ENCODE measurements at places on chromosomes 16 and 17. TPM values are rescaled to one million over a fixed set of nuclear protein-coding genes. Genes with fewer than 3 reads are reported as not detected.
A peak's percentile ranks its signal among the peaks of the same experiment; 100 is the strongest.

TBX21 gene
- total RNA-seq = 12.2 TPM

DNAAF8 gene
- not detected for total RNA-seq

KRTAP4-6 gene
- total RNA-seq = not detected

- H3K27me3 ChIP-seq = no peaks in the 10 kb centered on the region
- no peak overlapping the region for H3K27ac ChIP-seq
- peaks cover 100% of the 10 kb centered on the region for H3K36me3 ChIP-seq
- H3K4me3 ChIP-seq = no peak overlapping the region
- no peaks in the 10 kb centered on the region for H3K4me1 ChIP-seq
Observed at GRCh38 chr17:5352681-5353289, 66.7 kb downstream of the NUP88 start.

DNA sequence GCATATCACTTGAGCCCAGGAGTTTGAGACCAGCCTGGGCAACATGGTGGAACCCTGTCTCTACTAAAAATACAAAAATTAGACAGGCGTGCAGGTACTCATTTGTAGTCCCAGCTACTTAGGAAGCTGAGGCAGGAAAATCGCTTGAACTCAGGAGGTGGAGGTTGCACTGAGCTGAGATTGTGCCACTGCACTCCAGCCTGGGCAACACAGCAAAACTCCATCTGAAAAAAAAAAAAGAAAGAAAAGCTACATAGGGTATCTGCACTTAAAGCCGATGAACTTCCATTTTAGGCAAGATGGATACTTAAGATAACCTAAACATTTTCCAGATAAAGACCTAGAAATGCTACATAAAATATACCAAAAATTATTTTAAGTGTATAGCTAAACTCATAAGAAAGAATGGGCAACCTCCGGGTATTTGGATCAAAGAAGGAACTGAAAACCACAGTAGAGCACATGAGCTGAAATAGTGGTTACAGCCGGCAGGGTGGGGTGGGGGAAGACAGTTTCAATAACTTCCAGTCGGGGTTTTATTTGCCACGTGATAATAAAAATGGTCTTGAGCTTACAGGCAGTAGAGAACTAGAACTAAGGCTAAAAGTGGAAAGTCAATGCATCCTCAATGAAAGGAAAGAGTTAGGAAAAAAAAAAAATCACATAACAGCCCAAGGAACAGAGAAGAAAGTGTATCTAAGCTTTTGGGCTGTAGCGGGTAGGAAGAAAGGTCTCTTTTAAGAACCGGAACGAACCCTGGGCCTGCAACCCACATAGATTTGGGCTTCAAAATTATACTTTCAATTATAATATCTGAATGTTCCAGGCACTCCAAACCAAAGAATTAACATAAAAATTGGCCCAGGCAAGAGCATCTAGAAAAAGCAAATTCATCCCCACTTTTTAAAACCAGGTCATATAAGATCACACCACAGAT, 53.1 kb downstream of the CFDP1 start:
- no peaks in the 10 kb centered on the region for H3K27me3 ChIP-seq
- H3K4me3 ChIP-seq = no peak overlapping the region
- H3K36me3 ChIP-seq = peaks cover 28% of the 10 kb centered on the region
- H3K27ac ChIP-seq = no peak overlapping the region

GRCh38 chr17:40349895-40350688, 14.4 kb downstream of the GJD3 start:
- H3K4me1 ChIP-seq = peaks cover 54% of the 10 kb centered on the region
- no peak overlapping the region for H3K4me3 ChIP-seq
- DNase-seq = peak; percentile 72
- no peak overlapping the region for H3K27ac ChIP-seq

- no peaks in the 10 kb centered on the region for H3K27me3 ChIP-seq
Observed at GRCh38 chr16:75236736-75237397, 14.6 kb downstream of the BCAR1 start.

DNA sequence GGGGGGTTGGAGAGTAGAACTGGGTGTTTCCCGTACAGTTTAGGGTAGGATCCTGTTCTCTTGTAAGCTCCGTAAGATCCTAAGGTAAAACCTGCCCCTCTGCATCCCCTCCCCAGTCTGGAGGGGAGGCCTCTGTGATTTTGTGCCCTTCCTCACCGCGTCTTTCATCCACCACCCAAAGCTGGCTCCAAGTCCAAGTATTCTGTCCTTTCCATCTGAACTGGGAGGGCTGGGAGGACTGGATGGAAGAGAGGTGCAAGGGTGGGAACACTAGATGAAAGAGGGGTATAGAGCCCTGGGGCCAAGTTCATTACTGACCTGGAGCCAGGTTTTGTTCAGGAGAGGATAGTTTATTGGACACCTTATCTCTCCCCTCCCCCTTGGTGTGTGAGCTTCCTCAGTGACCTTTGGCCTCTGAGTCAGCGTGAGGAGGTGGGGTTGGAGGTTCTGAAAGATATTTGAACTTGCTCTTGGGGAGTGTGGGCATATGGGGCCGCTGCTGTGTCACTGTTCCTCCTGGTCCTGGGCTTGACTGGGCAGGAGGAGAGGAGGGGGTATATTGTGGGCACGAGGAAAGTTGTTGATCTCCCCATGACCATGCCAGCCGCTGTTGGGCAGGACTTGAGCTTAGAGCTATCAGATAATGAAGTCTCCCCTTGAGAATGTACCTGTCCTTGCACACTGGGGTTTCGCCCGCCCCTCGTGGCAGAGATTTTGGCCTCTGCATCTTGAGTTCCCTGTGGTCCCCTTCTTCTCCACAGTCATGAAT, 1.6 kb downstream of the LASP1 start:
- H3K36me3 ChIP-seq = no peaks in the 10 kb centered on the region
- H3K4me3 ChIP-seq = peak overlapping the region; percentile 50
- H3K27me3 ChIP-seq = no peaks in the 10 kb centered on the region
- H3K27ac ChIP-seq = peak overlapping the region; percentile 99
- DNase-seq = peak; percentile 89

DNA sequence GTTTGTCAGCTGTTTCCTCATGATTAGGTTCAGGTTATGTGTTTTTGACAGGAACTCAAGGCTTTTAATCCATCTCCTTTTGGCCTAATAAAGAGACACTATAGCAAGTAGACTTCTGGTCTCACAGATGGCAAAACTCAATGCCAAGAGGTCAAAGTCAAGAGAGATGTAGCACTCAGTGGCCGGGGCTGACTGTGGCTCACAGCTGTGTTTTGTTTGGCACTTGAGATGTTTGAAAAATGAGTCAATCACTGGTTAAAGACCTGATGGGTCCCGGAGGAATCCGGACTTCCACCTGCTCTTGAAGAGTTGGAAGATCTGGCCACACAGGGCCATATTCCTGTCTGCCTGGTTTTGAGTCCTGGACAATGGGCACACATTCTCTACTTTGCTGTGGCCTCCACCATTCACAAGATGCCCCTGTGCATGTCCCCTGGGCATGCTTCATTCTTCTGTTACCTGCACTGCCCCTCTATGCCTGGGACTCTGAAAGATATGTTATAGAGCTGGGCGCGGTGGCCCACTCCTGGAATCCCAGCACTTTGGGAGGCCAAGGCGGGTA, 210.3 kb downstream of the SNX29 start:
- peaks cover 6% of the 10 kb centered on the region for H3K36me3 ChIP-seq
- no peak overlapping the region for H3K4me3 ChIP-seq
- no peaks in the 10 kb centered on the region for H3K27me3 ChIP-seq

- H3K4me3 ChIP-seq = peak overlapping the region; percentile 57
- DNase-seq = no peak
- no peak overlapping the region for H3K27ac ChIP-seq
- peaks cover 84% of the 10 kb centered on the region for H3K4me1 ChIP-seq
- peaks cover 41% of the 10 kb centered on the region for H3K27me3 ChIP-seq
- no peaks in the 10 kb centered on the region for H3K36me3 ChIP-seq
Observed at GRCh38 chr17:36934144-36934691, 3.1 kb upstream of the LHX1 start.

- no peaks in the 10 kb centered on the region for H3K4me1 ChIP-seq
- no peak overlapping the region for H3K27ac ChIP-seq
- DNase-seq = no peak
- no peaks in the 10 kb centered on the region for H3K27me3 ChIP-seq
Observed at GRCh38 chr17:71413935-71414334, 706.9 kb upstream of the SOX9 start.

DNA sequence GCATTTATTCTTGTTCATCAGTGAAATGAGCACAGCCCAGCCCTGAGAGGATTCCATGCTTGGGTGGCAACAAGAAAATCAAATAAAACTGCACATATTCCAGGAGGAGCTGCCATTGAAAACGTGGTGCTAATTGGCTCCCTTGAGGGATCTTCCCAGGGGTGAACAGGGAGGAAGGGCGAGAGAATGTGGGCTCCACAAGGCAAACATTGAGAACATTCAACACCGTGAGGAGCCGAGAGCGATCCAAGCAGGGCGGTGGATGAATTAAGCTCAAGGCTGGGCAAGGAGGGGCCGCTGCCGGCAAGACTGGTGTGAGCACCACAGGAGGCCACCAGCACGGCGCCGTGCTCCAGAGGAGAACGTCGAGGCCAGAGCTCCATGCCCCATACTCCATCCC, 166.9 kb downstream of the C16orf95 start:
- H3K36me3 ChIP-seq = no peaks in the 10 kb centered on the region
- no peaks in the 10 kb centered on the region for H3K4me1 ChIP-seq
- no peak overlapping the region for H3K4me3 ChIP-seq
- no peaks in the 10 kb centered on the region for H3K27me3 ChIP-seq
- no peak for DNase-seq

DNA sequence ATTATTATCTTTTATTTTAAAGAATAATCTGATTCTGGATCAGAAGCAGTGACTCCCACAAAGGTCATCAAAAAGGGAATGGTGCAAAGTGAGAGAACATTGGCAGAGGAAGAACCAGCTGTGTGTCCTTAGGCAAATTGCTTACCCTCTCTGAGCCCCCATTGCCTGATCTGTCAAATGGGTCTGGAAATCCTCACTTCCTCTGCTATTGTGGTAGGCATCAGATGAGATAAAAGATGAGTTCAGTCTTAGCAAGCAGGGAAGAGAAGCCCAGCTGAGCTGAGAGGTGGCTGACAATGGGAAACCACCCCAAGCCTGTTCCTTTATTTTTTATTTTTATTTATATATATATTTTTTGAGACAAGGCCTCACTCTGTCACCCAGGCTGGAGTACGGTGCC, 24.2 kb upstream of the PLCG2 start:
- no peak overlapping the region for H3K4me3 ChIP-seq
- no peak overlapping the region for H3K27ac ChIP-seq
- no peak for DNase-seq

DNA sequence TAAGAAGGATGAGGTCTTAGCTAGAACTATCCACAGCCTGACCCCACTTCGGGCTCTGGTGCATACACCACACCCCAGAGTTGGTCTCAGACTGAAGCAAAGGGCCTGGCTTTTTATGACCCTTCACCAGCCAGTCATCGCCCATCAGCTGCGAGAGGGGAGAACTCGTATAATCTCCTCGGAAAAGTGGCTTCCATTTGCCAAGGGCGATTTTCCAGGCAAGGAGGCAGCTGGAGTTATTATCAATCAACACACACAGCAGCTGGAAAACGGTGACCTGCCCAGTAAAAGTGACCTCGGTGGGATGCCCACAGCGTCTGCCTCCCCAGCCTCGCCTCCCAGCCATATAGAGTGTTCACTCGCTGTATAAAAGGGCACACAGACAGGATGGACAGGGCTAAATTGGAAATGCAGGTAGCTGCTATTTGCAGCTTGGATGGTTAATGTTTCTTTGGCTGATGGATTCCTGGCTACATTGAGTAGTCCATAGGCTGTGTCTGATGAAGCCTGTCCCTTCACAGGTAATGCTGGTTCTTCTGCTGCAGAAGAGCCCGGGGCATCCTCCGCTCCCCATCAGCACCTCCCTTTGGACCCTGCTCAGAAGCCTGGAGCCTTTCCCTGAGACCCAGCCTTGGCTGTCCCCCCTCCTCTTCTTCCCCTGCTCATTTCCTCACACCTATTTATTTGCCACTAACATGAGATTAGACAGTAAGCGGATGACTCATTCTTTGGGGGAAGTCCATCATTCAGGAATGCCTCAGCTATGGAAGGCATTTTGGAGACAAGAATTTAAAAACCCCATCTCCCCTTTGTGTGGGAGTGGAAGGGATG, 45.7 kb downstream of the TMEM186 start:
- DNase-seq = peak; percentile 29
- H3K4me1 ChIP-seq = no peaks in the 10 kb centered on the region
- no peak overlapping the region for H3K27ac ChIP-seq
- H3K4me3 ChIP-seq = no peak overlapping the region
- no peaks in the 10 kb centered on the region for H3K27me3 ChIP-seq
